CD4-positive, alpha-beta T cell treated with Interleukin-6 at 100 ng/mL for 8 hours (primary cell): ENCODE measurements at places on chromosomes 3 and 15.
A peak's percentile ranks its signal among the peaks of the same experiment; 100 is the strongest.

- no peak for DNase-seq
Measured at GRCh38 chr3:78337801-78338211, 1297.9 kb downstream of the ROBO2 start.

- no peak for DNase-seq
Measured at GRCh38 chr15:52243697-52244555, 51.7 kb downstream of the MYO5C start.

- peak; percentile 30 for DNase-seq
Measured at GRCh38 chr3:134249935-134250716, 533 bp downstream of the RYK start.

- DNase-seq, result peak; percentile 20
Measured at GRCh38 chr3:196186651-196187573, 24.3 kb downstream of the ZDHHC19 start.

- no peak for DNase-seq
Measured at GRCh38 chr3:41482134-41482533, 282.8 kb downstream of the CTNNB1 start.

GRCh38 chr3:165839296-165840076 is 2.3 kb upstream of the BCHE start:
- no peak for DNase-seq

DNA sequence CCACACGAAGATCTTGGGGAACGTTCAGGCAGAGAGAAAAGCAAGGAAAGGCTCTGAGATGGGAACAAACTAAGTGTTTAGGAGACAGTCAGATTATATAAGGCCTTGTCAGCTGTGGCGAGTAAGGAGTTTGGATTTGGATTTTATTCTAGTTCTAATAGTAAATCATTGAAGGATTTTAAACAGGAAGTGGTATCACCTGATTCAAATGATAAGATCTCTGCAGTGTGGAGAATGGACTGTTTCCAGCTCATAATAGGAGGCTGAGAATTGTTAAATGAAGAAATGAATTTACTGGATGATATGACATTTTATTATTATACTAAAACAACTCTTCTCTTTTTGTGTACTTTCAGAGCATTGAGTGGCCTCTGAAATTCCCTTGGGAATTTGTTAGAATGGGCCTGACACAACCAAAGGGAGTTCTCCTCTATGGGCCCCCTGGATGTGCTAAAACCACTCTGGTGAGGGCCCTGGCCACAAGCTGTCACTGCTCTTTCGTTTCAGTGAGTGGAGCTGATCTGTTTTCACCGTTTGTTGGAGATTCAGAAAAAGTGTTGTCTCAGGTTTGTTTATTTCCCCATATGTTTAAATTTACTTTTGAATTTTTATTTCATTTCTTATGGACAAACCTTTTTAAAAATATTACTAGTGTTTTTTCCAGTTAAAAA is 36.0 kb upstream of the GATM start:
- DNase-seq, result no peak

DNA sequence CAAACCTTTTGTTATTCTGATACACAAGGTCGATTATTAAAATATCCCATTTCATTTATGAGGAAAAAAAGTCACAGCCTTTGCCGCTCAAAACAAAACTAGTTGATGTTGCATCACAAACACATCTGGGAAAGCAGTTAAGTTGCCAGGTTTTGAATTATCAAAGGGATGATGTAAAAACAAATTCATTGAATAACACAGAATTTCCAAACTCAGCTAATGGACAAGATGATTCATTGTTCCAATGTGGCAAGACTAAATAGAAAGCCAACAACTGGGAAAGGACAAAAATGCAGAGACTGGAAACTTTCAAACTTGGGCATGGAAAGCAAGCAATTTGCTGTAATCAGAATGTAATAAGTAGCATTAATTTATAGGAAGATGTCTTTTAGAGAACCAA is 610.0 kb upstream of the ZNF385D start:
- no peak for DNase-seq

GRCh38 chr3:159781867-159782266 is 206.8 kb upstream of the IL12A start:
- no peak for DNase-seq

DNA sequence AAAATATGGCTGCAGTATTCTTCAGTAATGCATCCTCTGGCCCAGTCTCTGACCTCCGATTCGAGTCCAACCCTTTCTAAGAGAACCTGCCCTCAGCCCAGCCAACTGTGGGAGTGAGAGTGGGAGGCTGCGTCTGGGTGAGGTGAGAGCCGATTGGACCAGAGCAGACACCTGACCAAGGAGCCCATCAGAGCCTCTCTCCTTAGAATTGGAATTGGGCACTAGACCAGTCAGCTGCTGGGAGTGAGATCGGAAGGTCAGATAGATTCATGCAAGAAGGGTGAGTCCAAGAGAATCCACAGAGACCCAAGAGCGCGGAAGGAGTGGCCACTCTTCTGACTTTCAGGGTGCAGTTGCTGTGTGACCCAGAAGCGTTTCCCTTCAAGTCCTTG is 10.2 kb downstream of the RASL12 start:
- no peak for DNase-seq

- DNase-seq, result no peak
Measured at GRCh38 chr3:131756405-131756804, 253.6 kb upstream of the MRPL3 start.

DNA sequence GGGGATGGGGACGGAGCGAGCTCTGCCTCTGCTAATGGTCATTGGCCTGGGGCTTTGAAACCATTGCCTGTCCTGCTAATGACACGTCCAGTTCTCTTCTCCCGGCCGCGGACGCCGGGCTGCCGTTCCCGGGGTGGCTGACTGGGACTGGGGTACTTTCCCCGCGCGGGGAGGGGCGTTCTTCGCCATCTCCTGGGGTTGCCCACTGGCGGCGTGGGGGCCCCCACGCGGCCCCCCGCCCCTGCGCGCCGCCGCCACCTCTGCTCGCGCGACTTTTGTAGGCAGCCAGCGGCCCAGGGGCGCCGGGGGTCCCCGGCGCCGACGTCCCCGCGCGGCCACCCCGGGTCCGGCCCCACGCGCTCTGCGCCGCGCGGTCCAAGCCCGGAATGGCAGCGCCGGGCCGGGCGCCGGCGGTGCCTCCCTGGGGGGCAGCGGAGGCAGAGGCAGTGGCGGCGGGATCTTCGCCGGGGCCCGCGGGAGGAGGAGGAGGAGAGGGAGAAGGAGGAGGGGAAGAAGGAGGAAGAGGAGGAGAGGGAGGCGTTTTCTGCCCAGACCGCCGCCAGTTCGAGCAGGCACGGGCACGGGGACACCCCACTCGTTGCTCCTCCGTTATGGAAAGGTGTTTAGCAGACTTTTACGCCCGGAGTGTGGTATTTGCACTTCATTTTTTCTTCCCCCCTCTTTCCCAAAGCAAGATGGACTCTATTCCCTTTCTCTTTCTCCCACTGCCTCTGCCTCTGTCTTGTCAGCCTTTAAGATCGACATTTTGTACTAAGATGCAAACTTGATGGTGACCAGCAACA is 2.3 kb downstream of the BBX start:
- peak; percentile 28 for DNase-seq

DNA sequence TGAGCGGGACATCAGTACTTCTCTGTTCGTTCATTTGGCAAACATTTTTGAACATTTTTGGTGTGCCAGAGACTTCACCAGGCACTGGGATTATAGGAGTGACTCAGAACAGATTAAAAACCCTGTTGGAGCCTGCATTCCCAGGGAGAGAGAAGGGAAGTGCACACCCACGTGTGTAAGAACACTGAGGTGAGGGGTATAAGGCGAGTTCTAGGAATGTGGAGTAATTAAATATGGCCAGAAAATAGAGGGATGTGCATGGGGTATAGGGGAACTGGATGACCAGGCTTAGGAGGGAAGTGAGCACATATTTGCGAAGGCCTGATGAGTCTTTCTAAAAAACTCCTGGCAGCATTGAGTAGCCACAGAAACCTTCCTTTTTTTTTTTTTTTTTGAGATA is 401.2 kb upstream of the C2CD4B start:
- DNase-seq, result no peak

DNA sequence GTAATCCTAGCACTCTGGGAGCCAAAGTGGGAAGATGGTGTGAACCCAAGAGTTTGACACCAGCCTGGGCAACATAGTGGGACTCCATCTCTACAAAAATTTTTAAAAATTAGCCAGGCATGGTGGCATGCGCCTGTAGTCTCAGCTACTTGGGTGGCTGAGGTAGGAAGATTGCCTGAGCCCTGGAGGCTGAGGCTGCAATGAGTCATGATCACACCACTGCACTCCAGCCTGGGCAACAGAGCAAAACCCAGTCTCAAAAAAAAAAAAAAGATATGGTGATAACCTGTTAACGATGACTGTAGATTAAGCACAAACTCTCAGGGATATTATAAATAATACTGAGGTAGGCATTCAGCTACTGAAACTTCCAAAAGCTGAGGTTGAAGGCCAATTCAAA is 107.5 kb downstream of the SLC49A4 start:
- no peak for DNase-seq

GRCh38 chr15:35436422-35436821 is 109.5 kb downstream of the DPH6 start:
- no peak for DNase-seq

DNA sequence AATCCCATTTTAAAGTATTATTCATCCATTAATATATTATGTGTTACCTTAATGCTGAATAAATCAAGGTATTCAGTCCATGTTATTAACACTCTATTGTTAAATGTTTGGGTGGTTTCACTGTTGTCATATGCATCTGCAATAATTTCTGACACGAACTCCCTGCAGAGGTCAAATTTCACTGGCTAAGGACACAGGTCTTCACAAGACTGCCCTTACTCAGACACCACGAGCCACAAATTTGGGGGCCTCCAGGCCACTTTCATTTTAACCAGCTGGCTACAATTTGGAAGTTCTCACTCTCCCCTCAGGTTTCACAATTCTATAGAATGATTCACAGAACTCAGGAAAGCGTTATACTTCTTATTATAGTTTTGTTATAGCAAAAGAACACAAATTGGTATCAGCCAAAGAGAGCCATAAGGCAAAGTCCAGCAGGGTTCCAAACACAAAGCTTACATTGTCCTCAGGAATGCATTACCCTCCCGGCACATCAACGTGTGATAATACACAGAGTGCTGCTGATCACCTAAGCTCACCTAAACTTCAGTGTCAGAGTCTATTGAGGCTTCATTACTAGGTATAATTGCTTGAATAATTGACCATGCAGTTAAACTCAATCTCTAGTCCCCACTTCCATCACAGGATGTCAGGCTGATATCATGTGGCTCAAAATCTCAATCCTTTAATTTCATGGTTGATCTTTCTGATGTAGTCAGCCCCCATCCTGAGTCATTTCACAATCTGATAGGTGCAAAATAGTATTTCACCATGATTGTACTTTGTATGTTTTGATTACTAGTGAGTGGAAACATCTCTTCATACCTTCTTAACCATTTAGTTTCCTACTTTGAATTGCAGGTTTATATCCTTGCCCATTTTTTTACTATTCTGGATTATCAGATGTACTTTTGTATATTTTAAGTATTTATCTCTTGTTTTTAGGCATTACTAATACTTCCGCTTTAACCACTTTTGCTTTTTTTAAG is 441.4 kb upstream of the AGTR1 start:
- no peak for DNase-seq

GRCh38 chr15:89656116-89656815 is 999 bp upstream of the KIF7 start:
- DNase-seq, result no peak

DNA sequence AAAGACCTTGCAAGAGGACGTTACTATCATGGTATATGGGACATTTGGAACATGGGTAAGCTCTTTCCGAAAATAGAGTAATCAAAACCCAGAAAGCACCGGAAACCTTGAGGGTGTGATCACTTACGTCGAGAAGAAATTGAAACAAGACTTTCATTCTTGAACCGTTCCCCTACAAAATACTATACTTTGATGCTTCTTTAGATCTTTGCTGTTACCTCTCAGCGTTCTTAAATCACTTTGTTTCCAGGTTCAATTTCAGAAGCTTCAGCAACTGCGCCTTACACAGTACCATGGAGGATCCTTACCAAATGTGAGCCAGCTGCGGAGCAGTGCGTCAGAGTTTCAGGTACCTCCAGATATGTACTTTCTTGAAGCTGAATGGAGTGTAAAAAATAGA is 10.1 kb downstream of the CRTC3 start:
- DNase-seq, result peak; percentile 48

DNA sequence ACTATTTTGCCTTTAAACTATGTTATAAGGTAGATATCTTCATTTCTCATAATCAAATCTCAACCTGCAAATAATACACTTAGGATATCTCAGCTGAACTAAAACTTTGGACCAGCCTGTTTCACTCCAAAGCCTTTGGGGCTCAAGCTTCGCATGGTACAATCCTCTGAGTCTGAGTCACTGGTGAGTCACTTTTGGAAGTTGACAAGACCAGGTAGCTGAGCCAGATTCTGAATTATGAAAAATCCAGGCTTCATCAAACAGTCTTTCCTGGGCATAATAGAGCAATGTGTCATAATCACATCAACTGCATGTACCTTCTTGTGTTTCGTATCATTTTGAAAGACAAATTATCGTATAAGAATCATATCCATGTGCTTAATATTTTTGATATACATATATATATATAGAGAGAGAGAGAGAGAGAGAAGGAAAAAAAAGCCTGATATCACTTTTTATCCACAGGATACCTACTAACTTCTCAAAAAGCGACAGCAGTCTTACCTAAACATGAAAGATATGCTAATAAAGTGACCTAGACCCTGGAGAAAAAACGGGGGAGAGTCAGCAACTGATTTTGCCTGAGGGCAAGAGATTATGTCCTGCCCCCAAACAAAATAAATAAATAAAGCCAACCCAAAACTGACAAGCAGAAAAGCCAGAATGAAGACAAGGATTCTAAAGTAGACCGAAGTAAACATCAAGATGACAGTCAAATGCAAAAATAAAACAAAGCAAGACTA is 263.9 kb upstream of the TGFBR2 start:
- DNase-seq, result no peak

DNA sequence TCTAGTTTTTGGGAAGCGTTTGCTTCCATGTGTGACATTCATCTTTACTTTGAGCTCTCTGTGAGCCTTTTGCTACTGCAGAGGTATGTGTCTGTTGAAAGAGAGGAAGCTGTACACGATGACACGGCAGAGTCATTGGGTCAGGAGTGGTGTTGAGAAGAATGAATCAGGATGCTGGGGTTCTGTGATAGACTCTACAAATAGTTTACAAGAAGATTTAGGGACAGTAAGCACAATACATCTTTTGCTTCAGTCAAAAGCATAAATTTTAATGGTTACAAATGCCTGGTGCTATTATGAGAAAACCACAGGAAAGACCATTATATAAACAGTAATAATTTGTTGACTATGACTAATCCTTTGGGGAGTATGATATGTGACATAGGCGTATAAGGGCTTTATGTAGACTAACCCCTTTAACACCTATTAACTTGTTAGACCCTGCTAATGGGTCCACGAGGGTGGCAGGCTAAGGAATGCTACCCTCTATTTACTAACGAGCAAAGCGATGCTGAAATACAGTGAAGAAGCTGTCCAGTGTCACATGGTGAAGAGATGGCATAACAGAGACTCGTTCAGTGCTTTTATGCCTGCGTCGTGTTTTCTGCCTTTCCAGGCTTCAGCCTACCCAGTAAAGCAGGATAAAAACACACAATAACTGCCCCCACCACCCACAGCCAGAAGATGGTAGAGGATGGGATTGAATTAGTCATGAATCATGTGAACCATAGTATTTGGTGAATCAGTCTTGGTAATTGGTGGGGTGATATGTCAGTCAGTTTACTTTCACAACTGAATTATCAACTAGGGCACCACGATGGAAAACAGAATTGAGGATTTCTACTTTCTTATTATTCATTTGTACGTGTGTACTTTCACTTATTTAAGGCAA is 118.8 kb downstream of the LPP start:
- no peak for DNase-seq
